ENCODE measurements at places on chromosomes 5 and 9.

DNA sequence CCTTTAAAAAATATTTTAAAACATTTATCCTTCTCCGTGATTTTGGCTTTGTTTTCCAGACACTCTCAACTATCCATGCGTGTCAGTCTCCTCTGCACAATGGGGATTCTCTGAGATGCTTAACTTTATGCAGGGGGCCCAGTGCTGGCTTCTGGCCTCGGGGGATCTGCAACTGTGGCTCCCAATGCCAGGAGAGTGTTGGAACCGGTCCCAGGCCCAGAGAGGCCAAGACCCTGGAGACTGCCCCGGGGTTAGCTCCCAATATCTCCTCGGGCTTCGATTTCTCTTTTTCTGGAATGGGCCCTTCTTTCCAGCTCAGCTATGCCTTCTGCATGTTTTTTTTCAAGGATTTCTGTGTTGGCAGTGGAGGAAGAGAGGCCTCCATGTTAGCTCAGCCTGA, 20.1 kb upstream of the SARDH start:
- no peak for DNase-seq

- DNase-seq, result no peak
These were observed 54.0 kb downstream of the TMEM161B start for GRCh38 chr5:88214655-88215054.

GRCh38 chr5:95973793-95974325, 12.2 kb upstream of the ELL2 start:
- DNase-seq, result no peak

DNA sequence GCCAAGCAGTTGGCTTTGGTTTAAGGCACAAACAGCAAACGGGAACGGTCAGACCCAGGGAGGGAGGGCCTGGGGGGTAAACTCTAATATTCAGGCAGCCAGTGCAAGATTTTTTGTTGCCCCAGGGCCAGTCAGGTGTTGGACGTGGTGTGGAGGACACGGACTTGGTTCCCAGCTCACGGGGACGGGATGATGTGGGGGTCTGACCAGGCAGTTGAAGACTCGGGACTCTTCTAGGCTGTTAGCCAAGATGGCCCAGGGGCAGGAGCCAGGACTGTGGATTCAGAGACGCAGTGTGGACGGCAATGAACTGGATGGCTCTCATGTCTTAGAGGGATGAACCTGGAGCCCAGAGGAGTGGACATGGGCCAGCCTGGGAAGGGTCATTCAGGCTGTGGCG, 169.2 kb downstream of the C9orf50 start:
- DNase-seq, result peak; percentile 40

GRCh38 chr5:109191153-109191558, 218.6 kb downstream of the PJA2 start:
- no peak for DNase-seq

DNA sequence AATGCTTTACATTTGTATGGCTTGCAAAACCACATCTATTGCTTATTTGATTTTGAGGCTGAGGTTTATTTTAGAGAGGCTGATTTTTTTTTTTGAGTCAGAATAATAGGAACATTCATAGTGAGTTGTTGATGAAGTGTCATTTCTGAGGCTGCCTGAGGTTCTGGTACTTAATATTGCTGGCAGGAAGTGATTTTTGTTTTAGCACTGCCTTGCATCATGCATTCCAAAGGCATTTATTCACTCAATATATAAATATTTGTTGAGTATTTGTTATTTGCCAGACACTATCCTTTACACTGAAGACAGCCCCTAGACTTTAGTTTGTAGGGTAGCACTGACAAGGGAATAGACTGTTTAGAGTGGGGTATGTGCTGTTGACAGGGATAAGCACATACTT, 2.7 kb downstream of the RNF20 start:
- DNase-seq, result no peak

DNA sequence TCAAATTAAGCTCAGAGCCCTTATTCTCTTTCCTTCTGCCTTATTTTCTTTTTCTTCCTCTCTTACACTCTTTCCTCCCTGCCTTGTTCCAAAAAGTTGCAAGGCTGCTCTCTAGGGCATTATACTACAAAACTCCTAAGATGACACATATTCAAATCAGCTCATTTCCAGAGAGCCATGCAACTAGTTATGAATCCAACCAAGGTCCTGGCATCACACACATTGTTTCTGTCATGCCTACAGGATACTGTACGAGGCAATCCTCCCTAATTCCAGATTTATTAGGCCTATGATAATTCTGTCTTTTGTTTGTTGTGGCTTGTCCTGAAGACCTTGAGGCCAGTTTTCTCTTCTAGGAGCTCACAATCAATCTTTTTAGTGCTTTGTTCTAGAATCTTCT, 87.0 kb upstream of the TBCA start:
- DNase-seq, result peak; percentile 36

GRCh38 chr5:151295791-151296477, 7.6 kb downstream of the SLC36A3 start:
- no peak for DNase-seq

- no peak for DNase-seq
These were observed 32.1 kb downstream of the PRKACG start for GRCh38 chr9:68981789-68982188.

- no peak for DNase-seq
These were observed 81.1 kb downstream of the SERINC5 start for GRCh38 chr5:80174790-80175189.

GRCh38 chr9:22210262-22210661, 201.2 kb upstream of the CDKN2B start:
- no peak for DNase-seq

DNA sequence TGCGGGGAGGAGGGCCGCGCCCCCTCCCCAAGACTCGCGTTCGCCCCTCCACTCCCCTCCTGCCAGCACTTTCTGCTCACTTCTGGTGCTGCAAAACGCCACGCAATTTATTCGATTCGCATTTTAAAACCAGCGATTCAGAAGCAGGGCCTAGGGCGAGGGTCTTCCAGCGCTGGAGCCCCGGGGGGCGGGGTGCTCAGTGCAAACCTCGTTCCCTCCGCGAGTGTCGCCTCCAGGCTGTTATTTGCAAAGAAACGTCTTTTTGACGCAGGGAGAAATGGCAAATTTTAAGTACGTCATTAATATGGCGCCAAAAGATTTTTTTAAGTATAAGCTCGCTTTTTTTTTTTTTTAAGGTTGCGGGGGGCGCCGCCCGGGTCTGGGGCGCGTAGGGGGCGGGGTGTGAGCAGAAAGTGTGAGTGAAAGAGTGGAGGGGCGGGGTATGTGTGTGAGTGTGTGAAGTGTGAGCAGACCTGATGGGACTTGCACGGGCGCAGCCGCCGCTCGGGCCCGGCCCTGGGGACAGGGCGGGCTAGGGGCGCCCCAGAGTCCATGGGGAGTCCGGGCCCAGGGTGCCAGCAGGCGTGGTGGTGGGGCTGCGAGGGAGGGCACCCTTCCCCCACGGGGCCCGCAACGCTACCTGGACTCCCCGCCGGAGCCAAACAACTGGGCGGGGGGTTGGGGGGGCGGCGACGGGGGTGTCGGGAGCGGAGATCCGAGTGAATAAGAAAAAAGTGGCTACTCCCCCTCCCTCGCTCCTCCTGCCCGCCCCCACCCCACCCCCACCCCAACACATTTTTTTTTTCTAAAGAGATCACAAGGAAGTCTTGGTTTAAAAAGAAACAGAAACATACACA, at the start of gene JADE2:
JADE2 (plus strand) TSS at position 845 of the 857 bp plus-strand sequence. CDS start 10,188 bp downstream, outside the sequence.
- peak; percentile 66 for DNase-seq

DNA sequence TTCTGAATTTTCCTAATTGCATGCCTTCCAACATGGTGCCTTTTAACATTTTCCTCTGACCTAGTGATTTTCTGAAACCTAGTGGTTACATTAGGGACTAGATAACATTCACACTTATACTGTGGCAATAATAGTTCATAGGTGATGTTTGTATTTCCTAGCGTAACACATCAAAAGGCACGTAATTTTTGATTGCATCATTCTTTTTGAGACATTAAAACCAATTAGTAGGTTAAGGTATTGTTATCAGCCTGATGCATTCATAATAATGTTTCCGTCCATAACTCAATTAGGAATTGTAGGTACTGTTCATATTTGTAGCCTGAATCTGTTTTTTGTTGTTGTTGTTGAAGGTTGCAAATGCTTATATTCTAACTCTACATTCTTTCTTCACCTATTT, 192.4 kb downstream of the ANXA1 start:
- DNase-seq, result no peak

- no peak for DNase-seq
These were observed 275.1 kb downstream of the BRINP1 start for GRCh38 chr9:119094086-119094485.

GRCh38 chr9:101585740-101586139, 9.0 kb downstream of the PPP3R2 start:
- no peak for DNase-seq

GRCh38 chr9:83027153-83027891, 35.6 kb downstream of the RASEF start:
- peak; percentile 79 for DNase-seq

DNA sequence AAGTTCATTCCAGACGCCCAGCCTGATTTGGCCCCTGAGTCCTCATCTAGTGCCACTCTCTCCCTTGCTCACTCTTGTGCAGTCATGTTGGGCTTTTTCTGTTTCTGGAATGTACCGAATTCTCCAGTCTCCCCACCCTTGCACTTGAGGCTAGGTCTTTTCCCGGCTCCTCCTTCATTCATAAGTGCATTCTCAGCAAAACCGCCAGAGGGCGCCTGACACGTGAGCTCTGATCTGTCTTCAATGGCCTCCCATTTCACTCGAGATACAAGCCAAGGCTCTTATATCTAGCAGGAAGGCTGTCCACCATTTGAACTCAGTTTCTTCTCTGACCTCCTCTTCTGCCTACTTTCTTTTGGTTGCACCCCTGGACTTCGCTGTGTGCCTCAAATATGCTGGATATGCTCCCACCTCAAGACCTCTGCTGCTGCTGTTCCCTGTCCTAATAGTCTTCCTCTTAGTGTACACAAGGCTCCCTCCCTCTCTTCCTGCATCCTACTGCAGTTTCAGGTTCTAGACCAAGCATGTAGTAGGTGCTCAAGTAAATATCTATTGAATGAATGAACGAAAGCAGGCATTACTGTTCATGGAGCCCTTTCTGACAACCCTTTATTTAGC, 568.1 kb upstream of the WWC1 start:
- peak; percentile 83 for DNase-seq

- no peak for DNase-seq
These were observed 6.4 kb upstream of the ETF1 start for GRCh38 chr5:138549414-138549813.

DNA sequence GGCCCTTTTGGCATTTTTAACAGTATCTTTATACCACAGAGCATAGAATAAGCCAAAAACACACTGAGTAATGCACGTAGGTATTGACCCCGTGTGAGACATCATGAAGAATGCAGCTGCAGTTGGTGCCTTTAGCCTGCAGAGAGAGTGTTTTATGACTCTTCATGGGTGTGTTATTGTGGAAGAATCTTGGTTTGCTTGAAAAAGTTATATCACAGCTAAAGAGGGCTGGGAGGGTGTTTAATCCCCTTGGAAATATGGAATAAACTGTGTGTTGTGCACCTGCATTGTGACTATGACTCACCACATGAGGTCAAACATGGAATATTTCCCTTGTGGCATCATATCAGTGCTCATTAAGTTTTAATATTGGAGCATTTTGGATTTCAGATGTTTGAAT, 458.7 kb downstream of the CDH9 start:
- no peak for DNase-seq

DNA sequence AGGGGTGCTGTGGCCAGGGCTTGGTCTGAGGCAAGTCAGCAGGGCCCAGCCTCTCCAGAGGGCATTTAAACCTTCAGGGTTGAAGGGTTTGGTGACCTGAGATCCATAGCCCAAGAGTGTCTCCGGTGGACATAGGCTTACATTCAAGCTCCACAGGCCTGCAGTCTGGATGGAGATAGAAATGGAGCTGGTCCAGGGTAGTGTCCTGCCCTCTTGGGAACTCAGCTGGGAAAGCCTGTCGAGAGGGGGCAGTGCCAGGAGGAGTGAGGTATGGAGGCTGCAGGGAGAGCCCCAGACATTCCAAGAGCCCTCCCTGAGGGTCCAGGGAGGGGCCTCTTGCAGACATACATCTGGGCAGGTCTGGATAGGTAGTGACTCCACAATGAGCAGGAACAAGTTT, 177.0 kb upstream of the MVB12B start:
- no peak for DNase-seq

DNA sequence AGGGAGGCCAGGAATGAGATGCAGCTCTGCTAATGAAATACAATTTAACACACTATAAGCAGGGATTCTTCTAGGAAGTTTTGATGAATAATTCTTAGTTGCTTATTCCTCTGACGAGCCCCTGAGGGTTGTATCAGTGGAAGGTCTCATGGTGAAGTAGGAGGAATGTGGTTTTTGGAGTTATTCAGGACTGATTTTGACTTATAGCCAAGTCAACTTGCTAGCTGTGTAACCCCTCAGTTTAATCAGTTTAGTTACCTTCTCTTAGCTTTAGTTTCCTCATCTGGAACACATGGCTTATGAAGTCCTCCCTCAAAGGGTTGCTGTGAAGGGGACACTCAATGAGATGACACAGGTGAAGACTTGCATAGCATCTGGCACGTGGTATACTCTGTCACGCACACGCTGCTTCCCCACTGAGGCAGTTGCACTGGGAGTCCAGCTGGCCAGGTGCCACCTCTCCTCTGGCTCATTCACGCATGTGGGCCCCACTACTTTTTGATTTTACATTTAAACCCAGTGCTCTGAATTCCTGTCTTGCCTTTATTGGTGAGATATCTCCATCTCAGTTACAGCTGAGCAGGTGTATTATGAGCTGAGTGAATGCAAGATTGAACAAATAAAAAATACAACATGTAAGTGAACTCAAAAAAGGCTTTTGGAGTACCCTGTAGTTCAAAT, 415.0 kb downstream of the ARHGEF28 start:
- DNase-seq, result no peak

DNA sequence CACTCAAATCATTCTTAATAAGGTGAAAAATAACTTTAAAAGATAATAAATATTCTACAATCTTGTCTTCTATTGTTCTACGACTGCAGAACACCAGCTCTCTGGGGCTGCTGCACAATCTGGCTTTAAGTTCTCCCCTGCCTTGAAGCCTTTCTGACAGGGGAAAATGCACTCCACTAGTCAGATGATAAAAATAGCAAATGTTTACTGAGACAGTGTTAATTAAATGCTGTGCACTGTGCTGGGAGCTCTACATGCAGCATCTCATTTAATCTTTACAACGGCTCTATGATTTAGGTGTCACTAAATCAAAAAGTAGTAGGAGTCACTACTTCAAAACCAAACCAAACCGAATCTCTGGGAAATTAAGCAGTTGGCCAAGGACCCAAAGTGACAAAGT, 132.7 kb downstream of the SLIT3 start:
- DNase-seq, result no peak

DNA sequence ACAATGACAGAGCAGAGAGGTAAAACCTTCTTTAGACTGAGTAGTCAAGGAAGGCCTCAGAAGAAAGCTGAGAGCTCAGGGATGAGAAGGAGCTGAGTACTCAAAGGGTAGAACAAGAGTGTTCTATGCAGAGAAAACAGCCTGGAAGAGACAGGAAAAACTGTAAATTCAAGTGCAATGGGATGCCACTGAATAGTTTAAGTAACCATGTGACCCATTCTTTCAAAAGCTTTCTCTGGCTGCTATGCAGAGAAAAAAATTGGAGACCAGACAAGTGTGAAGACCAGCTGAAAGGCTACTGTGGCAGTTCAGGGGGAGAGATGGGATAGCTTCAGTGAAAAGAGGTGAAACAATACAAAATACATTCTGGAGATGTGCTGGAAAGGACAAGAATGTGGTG, 61.3 kb upstream of the RNF38 start:
- no peak for DNase-seq

All from SK-MEL-5 (cell line).